NCI-H446 (cell line): ENCODE measurements at places on chromosomes 3 and 15.

DNA sequence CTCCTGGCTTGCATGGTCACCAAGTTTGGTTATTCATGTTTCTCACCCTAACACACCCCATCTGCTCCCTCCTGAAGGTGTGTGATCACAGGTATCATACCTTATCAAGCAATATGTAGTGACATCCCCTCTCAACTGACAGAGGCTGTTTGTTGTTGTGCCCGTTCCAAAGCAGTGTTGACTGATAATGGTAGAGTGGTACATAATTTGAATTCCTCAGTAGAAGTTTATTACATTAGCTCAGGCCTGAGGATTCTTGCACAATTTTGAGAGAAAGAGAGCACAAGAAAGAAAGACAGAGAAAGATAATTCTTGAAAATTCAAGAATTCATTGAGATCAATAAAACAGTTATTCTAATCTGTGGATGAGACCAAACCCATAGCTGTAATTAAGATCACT, 69.1 kb upstream of the SATB1 start:
- no peak for DNase-seq

DNA sequence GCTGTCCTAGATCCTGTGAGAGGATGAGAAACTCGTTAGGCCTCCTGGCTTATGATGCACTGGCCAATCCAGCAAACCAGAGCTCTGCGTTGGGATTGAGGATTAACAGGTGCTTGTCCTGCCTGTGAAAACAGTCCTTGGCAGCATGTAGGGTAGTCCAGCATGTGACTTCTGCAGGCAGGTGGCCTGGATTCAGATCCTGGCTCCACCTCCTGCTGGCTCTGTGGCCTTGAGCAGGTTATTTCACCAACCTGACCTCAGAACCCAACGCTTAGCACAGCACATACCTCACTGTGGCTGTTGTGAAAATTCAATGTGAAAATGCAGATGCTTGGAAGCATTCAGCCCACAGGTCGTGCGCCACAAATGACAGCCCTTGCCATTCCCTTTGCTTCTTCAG, 33.6 kb downstream of the PLA2G4D start:
- no peak for DNase-seq

GRCh38 chr3:108489776-108490175, 20.6 kb downstream of the MYH15 start:
- DNase-seq = peak; percentile 70

DNA sequence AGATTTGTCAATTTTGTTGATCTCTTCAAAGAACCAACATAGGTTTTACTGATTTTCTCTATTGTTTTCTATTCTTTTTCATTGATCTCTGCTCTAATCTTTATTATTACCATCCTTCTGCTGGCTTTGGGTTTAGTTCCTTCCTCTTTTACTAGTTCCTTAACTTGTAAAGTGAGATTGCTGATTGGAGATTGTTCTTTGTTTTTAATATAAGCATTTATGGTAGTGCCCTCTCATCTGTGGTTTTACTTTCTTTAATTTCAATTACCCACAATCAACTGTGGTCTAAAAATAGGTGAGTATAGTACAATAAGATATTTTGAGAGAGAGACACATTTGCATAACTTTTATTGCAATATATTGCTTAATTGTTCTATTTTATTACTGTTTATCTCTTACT, 13.2 kb upstream of the CLRN1 start:
- no peak for DNase-seq

- no peak for DNase-seq
Measured at GRCh38 chr3:179045719-179046402, 25.7 kb downstream of the ZMAT3 start.

- DNase-seq = no peak
Measured at GRCh38 chr15:90201130-90201943, at the start of gene SEMA4B. SEMA4B (plus strand) TSS chr15:90201330; CDS start chr15:90201579, 249 bp downstream.

DNA sequence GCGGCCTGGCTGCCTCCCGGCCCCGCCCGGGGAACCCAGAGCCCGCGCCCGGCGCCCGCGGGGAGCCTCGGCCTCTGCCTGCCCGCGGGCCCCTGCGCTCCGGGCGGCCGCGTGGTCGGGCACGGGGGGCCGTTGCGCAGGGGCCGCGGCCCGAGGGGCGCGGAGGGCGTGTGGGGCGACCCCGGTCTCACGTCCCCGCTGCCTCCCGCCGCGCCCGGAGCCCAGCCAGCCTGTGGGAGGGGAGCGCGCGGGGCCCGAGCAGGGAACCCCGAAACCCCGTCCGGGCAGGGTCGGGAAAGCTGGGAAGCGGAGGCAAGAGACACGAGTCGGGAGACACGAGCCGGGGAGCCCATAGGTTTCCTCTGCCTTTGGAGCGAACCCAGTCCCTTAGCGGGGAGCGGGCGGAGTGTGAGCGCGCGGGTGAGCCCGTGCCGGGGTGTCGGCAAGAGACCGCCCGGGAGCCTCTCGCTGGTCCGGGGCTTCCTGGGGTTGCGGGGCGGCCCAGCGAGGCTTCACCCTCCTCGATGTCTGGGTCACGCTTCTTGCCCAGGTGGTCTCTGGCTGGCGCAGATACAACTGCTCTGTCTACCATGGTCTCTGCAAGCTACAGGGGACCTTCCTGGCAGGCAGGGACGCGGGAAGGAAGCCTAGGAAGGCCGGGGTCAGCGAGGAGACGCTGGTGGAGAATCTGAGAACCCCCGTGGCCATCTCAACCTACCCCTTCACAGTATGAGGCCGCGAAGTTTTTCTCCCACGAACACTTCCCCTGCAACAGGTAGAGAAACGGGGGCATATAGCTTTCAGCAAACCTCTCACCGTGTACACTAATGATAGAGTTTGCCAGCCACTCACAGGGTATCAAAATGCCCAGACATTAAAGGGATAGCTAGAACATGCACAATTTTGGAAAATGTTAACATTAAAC, 586 bp downstream of the LRRK1 start:
- DNase-seq = no peak

DNA sequence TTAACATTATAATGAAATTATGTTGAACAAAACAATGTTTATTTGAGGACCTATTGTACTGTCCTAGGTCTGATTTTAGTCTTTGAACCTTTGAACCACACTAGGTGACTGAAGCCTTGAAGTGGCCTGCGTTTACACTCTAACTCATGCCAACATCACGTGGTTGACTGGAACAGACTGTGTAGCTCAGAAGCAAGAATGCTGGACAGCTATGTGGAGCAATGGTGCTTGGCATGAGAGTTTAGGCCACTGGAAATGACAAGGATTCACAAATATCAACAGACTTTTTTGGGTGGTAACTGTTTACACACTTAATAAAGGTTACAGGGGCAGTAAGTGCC, 391.5 kb downstream of the RAP2B start:
- no peak for DNase-seq

DNA sequence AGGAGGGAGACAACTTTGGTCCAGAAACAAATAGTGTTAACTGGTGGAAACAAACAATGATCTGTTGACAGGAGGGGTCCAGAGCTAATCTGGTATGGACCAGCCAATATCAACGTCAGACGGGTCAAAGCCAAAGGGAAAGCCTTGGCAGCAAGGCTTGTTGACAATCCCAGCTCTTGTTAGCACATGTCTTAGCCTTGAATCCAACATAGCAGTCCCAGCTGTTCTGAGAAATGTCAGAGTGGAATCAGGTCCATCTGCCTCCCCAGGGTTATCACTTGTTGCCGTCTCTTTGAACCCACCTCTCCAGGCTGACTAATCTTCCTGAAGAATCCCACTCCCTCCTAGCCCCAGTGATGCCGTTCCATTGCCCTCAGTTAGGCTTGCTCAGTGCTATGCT, 404.6 kb upstream of the MCTP2 start:
- DNase-seq = no peak

GRCh38 chr15:57565311-57565710, 26.4 kb upstream of the MYZAP start:
- no peak for DNase-seq

DNA sequence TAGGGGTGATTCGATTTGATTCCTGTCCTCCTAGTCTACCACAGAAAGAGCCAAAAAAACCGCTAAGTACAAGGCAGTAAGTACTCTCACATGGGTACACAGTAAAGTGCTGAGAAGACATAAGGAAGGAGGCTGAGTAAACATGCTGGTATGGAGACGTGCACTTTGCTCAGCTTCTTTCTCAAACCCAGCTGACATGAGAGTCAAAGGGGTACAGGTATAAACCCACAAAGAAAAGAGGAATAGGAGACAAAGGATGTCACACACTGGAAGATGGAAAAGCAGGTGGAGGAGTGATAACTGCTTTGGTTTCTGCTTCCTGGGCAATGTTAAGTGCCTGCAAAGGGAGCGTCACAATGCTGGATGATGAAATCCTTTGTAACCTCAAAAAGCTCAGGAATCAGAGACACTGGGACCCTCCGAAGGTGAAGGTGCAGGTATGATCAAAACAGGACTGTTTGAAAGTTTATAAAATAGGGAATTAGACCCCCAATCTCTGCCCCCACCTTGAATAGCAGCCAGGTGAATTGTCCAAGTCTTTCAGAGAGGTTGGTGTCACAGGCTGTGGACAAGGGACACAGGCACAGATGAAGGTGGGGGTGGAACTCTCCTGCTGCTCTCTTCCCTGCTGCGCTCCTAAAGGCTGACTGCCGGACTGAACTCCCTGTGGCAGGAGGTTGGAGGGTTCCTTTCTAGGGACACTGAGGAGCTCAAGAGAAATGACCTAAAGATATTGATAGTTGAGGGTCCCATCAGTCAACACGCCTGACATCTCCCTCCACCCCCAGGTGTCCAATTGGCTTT, 101.8 kb downstream of the RAB11A start:
- no peak for DNase-seq

GRCh38 chr3:35487376-35487775, 151.9 kb upstream of the ARPP21 start:
- DNase-seq = no peak

DNA sequence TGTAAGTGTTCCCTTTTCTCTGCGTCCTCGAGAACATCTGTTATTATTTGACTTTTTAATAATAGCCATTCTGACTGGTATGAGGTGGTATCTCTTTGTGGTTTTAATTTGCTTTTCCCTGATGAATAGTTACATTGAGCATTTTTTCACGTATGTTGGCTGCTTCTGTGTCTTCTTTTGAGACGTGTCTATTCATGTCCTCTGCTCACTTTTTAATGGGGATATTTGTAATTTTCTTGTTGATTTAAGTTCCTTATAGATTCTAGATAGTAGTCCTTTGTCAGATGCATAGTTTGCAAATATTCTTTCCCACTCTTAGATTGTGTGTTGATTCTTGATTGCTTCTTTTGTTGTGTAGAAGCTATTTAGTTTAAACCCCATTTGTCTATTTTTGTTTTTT, 179.2 kb downstream of the DOCK3 start:
- DNase-seq = no peak
